Glutamatergic neuron (in vitro differentiated cells): ENCODE measurements at places on chromosomes 3 and 15. TPM values are rescaled to one million over a fixed set of nuclear protein-coding genes. Genes with fewer than 3 reads are reported as not detected.

GRCh38 chr3:182904164-182904563 lies 76.2 kb downstream of the DCUN1D1 start:
- no peak for DNase-seq

Gene GOLGA8R
- not detected for total RNA-seq

DNA sequence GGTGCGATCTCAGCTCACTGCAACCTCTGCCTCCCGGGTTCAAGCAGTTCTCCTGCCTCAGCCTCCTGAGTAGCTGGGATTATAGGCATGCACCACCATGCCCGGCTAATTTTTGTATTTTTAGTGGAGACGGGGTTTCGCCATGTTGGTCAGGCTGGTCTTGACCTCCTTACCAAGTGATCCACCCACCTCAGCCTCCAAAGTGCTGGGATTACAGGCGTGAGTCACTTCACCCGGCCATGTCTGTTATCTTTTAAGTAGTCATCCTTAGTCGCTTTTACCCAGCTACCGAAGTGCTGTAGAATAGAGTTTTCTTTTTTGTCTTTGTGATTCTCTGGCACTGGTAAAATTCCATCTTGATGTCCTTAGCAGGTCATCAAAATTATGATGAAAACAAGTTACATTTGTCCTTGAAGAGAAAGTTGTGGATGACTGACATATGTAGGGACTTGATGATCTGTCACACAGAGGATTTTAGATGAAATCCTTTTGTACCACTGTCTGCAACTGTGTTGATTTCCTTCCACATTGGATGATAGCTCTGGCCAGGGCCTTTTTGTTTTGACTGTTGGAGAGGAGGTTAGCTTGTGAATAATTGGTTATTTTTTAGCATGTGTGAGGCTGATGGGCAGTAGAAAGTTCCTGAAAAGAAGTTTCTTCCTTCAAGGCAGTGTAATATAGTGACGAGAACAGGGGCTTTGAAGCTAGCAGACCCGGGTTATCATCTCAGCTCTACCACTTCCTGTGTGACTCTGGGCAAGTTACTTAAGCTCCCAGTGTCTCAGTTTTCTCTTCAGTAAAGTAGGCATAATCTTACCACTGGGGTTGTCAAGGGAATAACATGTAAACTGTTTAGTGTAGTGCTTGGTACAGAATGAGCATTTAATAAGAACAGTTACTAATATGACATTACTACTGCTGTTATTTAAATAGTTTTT lies 18.8 kb downstream of the ATG7 start:
- DNase-seq = no peak

- DNase-seq = no peak
Observed at GRCh38 chr3:71978150-71978721, 193.3 kb upstream of the PROK2 start.

Gene INKA1
- total RNA-seq = 4.2 TPM

Gene CPOX
- 11.5 TPM for total RNA-seq

Gene P2RY1
- 0.51 TPM for total RNA-seq

Gene LRRC2
- not detected for total RNA-seq

GRCh38 chr3:191484461-191484860 lies 23.5 kb downstream of the PYDC2 start:
- DNase-seq = no peak

DNA sequence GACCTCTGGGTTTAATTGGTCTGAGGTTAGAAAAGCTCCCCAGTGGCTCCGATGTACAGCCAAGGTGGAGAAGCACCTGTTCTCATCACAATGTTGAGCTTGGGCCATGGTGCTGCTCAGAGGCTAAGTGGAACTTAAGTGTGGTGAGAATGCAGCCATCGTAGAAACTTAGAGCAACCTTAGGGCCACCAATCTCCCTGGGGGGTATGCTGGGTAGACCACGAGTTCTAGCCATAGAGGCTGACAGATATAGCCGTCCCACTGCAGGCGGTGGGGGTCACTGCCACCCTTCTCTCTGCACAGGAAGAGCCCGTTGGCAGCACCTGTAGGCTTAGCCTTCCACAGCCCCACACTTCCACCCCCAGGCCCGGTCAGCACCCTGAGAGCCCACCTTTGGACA lies 38.0 kb downstream of the MGLL start:
- DNase-seq = no peak

DNA sequence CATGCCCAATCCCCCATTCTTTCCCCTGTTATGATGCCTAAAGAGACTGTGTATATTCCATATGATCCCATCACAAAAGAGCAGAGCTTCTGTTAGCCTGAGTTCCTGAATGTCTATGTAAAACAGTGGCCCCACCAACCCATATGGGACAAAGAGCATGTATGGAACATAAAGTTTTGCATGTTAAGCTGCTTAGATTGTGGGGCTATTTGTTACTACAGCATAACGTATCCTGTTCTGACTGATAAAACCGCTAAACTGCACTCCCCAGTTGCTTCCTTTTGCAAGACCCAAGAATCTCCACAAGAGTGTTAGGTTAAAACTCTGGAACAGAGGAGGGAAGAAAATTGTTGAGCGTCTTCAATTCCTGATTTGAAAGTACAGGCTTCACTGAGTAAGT lies 154.8 kb downstream of the ALDH1A2 start:
- no peak for DNase-seq

Gene NPAP1
- 0.07 TPM for total RNA-seq

Gene ROBO2
- 330 TPM for total RNA-seq
